ENCODE measurements at places on chromosomes 7 and 10.

- peak; percentile 12 for DNase-seq
These were observed 141.4 kb downstream of the ICA1 start for GRCh38 chr7:8120390-8121058.

DNA sequence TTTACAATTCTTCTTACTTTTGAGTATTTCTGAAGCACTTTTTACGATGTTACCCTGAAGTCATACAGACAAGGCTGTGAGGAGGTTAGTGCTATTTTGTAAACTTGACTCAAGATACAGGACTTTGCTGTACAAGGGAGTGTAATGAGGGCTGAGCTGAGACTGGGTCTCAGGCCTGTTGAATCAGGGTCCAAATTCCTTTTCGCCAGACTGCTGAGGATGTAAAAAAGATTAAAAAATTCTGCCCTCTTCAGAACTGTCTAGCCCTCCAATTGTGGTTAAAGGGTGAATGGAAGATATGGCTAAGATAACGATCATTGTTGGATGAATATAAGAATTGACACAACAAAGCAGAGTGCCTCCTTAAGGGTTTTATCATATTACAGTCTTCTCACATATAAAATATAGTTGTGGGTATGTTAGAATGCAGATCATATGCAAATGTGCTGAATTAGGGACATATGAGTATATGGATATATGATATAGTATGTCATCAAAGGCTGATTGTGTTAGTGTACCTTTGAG lies 165.4 kb downstream of the SUGCT start:
- DNase-seq = no peak

DNA sequence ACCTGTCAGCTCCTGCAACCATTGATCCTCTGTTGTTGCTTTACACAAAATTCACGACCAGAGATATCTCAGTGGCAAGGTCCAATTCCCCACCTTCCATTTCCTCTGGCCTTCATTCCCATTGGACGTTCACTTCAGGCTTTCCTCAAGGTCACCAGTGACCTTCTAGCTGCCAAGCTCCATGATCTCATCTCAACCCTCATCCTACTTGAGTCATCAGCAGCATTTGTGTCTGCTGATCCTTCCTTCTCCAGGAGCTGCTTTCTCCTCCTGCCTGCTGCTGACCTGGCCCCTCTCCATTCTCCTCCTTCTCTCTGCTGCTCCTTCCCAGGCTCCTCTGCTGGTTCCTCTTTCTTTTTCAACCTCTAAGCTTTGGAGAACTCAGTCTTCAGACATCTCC lies 66.2 kb upstream of the C10orf90 start:
- DNase-seq = no peak

DNA sequence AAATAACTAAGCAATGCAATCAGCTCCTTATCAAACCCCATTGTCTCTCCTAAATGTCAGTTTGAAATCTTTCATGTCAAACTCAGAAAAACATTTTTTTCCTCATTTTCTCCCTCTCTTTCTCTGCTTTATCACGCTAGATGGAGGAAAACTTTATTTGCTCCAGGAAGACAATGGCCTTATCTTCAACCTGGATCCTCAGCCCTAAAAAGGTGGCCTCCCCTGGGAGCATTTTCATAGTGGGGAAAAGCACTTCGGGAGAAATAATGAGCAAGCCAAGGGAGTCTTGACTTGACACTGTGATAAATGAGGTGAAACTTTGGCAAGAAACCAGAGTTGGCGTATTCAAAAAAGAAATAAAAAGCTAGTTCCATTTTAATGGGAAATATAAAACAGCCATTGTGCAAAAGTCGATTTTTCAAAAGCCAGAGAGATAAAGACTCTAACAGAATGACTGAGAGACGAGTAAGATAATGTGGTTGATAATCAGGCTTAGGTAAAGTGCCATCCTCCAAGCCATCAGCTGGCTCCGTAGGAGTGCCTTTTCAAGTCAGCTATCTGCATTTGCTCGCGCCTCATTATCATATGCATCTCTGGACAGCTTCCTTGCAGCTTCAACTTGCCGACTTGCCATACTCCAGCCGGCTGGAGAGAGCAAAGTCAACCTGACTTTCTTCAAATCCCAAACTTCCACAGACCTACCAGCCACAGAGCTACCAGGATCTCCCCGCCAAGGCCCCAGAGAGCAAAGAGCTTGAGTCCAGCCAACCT lies 19.9 kb downstream of the HABP2 start:
- no peak for DNase-seq

GRCh38 chr7:31099451-31100444 lies 47.6 kb downstream of the ADCYAP1R1 start:
- no peak for DNase-seq

- no peak for DNase-seq
These were observed 13.8 kb downstream of the APBB1IP start for GRCh38 chr10:26451903-26452302.

DNA sequence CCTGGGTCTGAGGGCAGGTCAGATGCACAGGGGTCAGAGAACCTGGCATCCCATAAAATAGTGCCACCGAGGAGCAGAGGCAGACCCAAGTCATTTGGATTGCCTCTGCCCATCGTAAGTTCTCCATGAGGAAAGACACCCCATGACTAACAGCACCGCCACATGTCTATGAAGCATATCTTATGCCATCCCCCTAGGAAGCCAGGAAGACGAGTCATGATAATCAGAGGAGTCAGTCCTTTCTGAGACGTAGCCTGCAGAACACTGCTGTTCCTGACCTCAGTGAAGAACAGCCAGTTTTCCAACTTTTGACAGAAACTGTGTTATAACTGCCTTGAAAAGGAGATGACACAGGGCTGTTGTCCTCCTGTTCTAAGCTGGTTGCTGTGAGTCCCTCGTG lies 51.2 kb downstream of the INSYN2A start:
- no peak for DNase-seq

DNA sequence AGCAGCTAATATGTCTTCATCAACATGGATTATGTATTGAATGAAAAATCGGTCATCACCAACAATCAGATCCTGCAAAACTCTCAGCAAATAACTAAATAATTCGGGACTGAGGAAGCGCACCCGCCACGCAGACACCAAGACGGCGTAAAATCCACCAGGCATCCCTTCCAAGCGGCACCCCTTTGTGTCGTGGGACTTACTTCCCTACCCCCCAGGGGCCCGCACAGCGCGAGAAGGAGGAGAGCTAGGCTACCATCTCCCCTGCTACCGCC lies 721 bp downstream of the ARL3 start:
- DNase-seq = no peak

DNA sequence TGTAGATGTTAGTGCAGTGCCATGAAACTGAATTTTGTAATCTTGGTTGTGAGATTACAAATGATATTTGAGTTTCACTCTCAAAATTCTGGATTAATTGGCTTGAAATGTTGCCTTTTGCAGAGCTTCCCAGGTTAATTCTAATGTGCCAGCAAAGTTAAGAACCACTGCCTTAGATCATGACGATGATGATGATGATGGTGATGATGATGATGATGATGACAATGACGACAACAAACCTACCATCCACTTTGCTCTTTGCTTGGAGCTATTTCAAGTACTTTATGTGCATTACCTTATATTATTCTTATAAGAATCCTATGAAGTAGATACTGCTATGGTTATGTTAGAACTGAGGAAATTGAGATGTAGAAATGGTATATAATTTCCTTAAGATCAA lies 261.6 kb downstream of the CNTNAP2 start:
- no peak for DNase-seq

DNA sequence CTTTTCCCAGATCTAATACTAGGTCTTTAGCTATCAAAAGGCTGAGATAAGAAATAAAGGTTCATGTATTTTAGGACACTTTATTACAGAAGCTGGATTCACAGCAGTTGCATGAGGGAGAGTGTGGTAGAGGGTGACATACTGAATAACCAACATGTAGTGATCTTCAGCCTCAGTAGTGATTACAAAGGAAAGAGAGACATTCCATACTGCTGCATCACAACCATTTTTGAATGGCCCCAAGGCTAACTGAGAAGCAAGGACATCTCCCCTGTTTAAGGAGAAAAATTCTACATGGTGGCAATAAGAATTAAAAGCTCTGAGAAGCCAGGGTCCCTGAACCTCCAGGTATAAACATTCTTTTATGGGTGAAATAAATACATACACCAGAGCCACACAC lies 35.3 kb downstream of the COG5 start:
- no peak for DNase-seq

- DNase-seq = no peak
These were observed 95.3 kb downstream of the HDAC9 start for GRCh38 chr7:18590744-18591340.

GRCh38 chr7:66699998-66700397 lies 40.5 kb upstream of the RABGEF1 start:
- no peak for DNase-seq

GRCh38 chr10:131445623-131446022 lies 134.1 kb upstream of the TCERG1L start:
- DNase-seq = no peak

- DNase-seq = peak; percentile 54
These were observed 114.1 kb downstream of the VIPR2 start for GRCh38 chr7:159030490-159031134.

DNA sequence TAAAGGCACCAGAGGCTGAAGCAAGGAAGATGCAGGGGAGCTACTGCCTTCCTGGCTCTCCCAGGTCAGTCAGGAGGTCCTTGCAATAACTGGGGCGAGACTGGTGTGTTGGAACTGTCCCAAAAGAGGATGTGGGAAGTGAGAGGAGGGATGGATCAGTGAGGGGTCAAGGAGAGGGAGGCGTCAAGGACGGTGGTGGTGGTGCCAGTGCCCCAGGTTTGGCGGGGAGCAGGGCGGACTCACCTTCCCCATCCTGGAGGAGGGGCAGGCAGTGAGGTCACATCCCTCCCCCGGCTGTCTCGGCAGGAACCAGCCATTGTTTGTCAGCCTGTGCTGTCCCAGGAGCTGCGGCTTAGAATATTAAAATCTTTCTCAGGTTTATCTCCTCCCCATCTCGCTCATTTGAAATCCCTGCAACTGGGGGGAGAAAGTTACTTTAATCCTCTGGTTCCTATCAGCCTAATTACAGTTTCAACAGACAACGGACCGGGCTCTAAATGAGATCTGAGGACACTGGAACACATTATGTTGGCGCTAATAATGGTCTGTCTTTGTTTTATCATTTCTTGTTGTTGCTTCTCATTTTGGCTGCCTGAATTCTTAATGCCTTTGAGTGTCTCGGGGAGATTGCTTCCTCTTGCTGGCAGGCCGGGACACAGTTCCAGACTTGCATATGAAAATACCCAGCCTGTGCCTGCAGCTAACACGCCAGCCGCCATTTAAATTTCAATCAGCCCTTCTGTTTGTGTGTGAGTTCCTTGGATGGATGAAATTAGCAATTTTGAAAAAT lies 387.5 kb downstream of the RPS24 start:
- no peak for DNase-seq

- DNase-seq = no peak
These were observed 88.1 kb upstream of the KCND2 start for GRCh38 chr7:120184866-120185265.

DNA sequence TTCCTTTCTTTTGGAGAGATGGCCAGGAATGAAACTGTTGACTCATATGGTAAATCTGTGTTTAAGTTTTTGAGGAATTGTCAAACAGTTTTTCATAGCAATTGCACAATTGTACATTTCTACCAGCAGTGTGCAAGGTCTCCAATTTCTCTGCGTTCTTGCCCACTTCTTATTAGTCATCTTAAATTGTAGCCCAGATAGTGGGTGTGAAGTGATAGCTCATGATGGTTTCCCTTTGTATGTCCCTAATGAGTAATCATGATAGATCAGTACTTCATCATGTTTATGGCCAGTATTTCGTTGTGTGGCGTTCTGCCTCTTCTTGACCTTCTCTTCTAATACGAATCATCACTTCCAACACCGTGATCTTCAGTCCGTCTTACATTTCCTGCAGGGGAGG lies 136.3 kb downstream of the DOCK1 start:
- no peak for DNase-seq

DNA sequence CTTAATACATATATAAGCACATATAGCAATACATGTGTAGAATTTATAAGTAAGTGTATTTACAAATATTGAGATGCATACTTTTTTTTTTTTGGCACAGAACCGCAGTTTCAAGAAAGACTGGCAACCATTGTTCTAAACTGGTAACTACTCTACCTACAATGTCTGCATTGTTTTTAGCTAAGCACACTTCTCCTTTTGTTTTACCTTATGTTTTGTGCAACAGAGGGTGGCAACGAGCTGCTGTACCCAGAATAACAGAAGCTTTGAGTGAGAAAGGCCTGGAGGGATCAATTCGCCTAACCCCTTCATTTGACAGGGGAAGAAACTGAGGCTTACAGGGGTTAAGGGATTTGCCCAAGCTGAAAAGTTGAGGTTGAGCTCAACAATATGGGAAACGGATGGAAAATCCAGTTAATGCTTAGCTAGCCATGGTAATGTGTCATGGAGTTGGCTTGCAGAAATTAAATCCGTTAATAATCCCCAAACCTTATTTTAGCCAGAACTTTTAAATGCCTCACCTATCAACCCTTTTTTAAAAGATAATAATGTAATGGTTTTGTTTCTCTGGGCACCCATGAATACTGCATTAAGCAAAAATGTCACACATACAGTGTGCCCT lies 25.5 kb downstream of the FZD1 start:
- no peak for DNase-seq

- no peak for DNase-seq
These were observed 1.7 kb upstream of the CDH23 start for GRCh38 chr10:71394926-71395562.

DNA sequence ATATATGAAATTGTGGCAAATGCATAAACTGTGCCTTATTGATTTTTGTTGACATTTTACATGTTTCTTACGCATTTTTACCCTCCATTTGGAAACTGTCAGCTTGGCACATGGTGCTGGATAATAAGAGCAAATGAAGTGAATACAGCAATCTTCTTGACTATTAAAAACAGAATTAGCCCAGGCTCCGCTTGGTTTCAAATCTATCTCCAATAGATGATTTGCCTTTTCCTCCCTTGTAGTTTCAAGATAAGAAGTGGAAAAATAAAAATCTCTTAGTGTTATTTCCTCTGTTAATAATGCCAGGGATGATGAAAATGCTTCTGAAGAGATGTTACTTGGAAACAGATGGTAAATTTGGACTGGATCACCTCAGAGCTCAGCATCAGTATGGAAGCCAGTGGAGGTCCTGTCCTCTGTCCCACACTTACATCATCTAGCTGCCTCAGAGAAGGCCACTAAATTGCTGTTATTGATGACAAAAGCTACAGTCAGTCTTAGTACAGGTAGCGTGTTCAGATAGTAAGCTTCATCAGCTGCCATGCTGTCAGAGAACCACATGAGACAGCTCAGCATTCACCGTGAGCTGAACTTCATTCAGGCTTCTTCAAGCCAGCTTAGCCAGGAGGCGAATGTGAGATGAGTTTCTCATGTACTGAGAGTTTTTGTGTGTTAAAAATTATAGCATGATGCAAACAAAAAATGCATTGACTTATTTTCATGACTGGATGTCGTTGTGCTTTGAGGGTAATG lies 246.8 kb downstream of the CELF2 start:
- no peak for DNase-seq

DNA sequence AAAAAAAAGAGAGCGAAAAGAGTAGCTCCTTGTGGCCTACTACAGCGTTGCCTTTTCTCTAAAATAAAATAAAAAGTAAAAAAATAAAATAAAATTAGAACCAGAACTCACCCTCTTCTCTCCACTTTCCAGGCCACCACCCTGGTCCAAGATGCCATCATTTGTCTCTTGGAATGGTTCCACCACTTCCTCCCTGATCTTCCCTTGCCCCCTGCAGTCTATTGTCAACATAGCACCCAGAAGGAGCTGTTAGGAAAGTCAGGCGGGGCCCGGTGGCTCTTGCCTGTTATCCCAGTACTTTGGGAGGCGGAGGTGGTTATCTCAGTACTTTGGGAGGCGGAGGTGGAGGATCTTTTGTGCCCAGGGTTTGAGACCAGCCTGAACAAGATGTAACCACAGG lies 7.6 kb upstream of the GRID2IP start:
- no peak for DNase-seq

Data from caudate nucleus (tissue), 63 donors.